Hepatocyte (in vitro differentiated cells): ENCODE measurements at places on chromosomes 5 and 9. TPM values are rescaled to one million over a fixed set of nuclear protein-coding genes. Genes with fewer than 3 reads are reported as not detected.

DNA sequence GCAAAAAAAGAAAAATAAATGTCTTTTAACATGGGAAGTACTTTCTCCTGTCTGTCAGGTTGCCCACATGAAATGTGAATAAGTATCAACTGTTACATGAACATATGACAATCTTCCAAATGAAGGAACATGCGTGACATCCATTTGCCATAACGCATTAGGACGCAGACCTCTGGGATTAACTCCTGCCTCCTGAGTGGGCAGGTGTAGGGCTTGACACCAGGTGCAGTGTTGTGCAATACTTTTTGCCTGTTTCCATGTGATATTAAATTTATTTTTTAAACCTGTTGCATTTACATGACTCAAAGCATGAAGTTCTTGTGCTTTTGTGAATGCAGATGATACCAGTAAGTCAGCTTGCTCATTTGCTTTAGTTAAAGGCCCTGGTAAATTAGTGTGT lies 8.7 kb upstream of the TMEM141 start:
- DNase-seq: no peak

DNA sequence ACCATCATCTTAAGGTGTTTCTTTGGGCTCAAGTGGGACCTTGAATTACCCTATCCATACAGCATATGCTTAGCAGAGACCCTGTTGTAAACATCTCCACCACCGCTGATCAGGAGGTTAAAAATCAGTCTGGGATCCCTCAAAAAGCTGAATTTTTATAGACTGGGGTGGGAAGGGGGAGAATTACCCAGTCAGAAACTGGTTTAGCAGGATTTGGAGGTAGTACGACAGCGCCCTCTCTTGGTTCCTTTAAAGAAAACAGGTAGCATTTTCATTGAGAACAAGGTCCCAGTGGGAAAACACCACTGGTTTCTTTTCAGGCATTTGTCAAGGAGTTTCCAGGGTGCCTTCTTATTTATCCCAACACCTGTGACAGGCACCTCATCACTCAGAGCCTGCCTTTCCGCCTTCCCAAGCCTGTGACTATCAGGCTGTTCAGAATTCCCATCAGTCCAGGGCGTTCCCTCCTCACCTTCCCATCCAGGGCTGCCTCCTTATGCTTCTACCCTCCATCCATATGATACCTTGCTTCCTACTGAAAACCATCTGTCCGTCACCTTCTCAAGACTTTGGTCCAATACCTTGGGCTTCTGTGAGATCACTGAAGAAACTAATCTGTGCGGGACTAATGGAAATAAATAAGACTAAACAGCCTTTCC lies 203.8 kb upstream of the RAI14 start:
- DNase-seq: peak; percentile 38

ZSWIM6 gene
- 12.7 and 13.0 TPM in 2 replicates for total RNA-seq

TLX3 gene
- not detected in 2 replicates for total RNA-seq

DNA sequence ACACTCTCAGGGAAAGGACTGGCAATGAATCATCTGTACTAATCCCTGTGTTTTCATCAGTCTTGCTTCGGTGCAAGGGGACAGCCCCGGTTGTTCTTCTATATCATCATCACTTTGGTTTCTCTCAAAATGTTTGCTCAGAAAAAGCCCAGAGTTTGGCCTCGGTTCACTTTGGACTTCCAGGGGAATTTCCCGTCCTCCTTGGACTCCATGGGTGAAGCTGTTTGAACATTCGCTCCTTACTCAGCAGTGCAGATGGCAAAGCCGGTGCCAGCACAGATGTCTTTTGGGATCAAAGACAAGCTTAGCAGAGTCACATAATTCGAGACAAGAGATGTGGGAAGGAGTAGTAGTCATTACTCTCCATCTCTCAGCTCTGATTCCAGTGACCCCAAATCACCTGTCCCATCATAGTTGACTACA lies 69.8 kb upstream of the TNFSF8 start:
- no peak for DNase-seq

GRCh38 chr9:137077758-137078693 lies 709 bp downstream of the UAP1L1 start:
- DNase-seq: no peak

DNA sequence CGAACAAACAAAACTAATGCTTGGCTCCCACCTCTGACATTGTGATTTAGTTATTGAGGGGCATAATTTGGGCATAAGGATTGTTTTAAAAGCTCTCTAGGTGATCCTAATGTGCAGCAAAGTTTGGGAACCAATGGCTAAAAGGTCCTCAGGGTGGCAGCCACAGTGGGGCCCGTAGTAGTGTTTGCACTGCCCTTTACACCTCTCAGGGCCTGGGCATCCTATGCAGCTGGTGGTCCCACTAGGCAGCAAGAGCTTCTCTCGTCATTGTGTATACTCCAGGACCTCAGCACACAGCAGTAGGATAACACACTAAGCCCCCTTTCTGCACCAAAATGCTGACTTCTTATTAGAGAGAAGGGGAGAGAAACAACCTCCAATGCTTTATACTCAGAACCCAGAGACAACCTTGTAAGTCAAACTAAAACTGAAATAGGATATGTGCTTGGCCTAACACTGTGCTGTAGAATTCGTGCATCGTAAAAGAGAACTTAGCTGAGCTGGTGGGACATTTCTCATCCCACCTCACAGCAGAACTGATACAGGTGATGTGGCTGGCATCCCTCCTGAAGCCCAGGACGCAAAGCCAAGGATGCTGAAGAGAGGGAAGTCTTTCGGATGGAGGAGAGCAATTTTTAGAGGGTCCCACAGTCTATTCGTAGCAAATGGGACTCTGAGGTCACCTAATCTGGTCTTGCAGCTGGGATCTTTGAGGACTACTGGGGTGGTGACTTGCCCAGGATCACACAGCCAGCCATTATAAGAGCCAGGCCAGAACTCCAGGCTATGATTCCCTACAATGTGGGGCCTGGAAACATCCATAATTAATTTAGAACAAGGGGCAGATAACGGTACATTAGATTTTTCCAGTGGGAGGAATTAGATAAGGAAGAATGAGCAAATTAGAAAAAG lies 1.2 kb downstream of the GLRX start:
- DNase-seq: no peak

DNA sequence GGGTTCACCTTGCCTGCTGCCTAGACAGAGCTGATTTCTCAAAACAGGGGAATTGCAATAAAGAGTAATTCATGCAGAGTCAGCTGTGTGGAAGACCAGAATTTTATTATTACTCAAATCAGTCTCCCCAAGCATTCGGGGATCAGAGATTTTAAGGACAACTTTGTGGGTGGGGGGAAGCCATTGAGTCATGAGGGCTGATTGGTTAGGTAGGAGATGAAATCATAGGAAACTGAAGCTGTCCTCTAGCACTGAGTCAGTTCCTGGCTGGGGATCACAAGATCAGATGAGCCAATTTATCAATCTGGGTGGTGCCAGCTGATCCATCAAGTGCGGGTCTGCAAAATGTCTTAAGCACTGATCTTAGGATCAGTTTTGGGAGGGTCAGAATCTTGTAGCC lies 159.1 kb upstream of the MAP1B start:
- DNase-seq: no peak

CDKN2B-AS1 gene
- 0.27 and 1.1 TPM in 2 replicates for total RNA-seq

BSPRY gene
- total RNA-seq: 4.8 and 6.1 TPM in 2 replicates

DNA sequence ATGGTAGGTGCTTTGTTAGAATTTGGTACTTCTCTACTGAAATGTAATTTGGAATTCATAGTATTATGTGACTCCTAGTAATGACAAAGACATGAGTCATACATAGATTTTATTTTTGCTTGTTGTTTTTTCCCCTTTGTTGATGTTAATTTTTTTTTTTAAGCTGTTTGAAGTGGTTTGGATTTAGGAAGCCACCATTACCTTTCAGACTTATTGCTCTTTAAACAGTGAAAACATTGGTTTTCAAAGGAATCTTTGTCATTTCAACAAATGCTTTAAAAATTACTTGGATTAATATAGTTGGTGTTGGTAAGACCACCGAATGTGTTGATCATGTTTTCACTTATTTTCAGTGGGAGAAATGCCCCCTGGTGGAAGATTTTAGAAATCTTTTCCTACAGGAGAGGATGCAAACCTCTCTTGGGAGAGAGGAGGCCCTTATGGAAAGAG lies 170.1 kb upstream of the PITX1 start:
- no peak for DNase-seq

GRCh38 chr9:87528969-87529368 lies 31.3 kb downstream of the DAPK1 start:
- no peak for DNase-seq

GRCh38 chr9:94719878-94720277 lies 6.6 kb upstream of the AOPEP start:
- DNase-seq: no peak

PAEP gene
- total RNA-seq: not detected in 2 replicates

DNA sequence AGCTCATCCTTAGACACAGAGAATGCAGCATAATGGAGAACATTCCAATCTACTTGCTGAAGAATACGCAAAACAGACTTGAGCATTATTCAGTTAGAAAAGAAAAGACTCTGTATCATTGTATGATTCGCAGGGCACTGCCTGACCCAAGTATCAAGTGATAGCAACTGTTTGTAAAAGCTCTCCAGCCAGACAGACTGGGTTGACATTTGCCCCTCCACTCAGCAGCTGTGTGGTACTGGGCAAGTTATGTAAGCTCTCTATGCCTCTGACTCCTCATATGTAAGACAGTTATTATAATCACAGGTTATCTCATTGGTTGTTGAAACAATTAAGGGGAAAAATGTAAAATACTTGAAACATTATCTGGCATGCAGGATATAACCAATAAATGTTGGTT lies 505.0 kb downstream of the ELAVL2 start:
- DNase-seq: no peak

DMRT2 gene
- total RNA-seq: not detected in 2 replicates

DNA sequence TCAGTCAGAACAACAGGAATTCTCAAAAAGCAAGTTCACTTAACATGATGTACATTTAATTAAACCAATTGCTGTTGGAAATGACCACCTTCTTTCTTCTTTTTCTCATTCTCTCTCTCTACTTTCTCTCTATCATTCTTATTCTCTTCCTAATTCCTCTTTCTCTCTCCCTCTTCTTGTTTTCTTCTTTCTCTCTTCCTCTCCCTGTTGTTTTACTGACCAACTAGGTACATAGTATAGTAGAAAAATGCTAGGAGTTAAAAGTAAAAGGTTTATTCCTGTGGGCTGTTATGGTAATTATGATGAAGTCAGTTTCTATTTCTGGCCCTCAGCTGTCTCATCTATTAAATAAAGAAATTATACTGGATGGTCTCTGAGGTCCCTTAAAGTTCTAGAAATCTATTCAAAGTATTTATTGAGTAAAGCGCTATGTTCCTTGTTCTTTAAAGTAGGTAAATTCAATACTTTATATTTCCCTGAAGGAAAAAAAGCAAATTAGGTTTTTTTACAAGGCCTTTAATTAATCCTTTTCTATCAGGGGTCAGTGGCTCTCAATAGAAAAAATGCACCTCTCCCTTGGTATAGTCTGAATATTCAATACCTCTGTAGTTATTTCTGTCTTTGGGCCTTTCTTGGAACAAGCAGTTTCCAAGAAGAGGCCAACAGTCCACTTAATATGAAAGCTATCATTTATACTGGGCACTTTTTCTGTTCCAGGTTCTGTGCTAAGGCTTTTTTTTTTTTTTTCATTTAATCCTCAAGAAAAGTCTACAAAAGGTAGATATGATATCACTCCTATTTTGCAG lies 102.3 kb upstream of the SLC30A5 start:
- no peak for DNase-seq

GRCh38 chr5:157068339-157068738 lies 9.4 kb upstream of the HAVCR1 start:
- no peak for DNase-seq

- DNase-seq: no peak
Observed at GRCh38 chr5:135505973-135506372, 29.8 kb downstream of the NEUROG1 start.

GRCh38 chr5:149671544-149671943 lies 58.6 kb upstream of the PPARGC1B start:
- no peak for DNase-seq

DNA sequence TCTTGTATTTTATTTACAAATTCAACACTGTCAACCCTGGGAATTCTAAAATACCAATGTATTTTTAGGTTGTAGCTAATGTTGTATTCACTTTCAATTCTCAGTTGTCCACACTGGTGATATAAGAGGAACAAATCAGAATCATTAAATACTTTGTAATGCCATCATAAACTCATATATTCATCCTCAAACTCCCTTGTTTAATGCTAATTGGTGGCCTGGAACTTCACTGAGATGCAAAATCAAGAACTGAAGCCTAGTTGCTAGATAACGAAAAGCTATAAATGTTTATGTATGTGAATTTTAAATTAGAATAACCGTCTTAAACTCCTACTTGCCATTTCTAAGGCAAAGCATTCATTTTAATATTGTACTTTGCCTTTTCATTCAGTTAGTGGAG lies 274.7 kb downstream of the RAB3C start:
- DNase-seq: no peak

GRCh38 chr9:14221119-14221518 lies 92.8 kb downstream of the NFIB start:
- DNase-seq: no peak

HEMGN gene
- total RNA-seq: not detected in 2 replicates

PCDHGA7 gene
- 0.04 and 0.10 TPM in 2 replicates for total RNA-seq

PCDHGA12 gene
- 0.70 and 0.96 TPM in 2 replicates for total RNA-seq

DNA sequence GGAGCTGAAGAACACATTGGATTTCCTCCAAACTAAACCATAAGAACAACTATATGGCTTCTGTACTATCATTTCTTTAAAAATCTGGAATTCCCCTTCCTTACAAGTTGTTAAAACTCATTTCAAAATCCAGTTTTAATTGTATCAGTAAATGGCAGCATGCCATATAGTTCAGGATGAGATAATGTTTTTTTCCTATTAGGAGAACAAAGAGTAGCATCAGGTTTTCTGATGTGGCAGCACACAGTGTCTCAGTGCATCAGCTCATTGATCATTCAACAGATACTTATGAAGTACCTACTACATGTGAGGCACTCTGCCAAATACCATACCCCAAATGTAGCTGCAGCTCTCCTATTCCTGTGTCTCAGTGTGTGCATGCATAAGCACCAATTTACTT lies 161.1 kb downstream of the EPB41L4A start:
- DNase-seq: no peak

CERT1 gene
- total RNA-seq: 40.5 and 42.0 TPM in 2 replicates

- DNase-seq: peak; percentile 68
Observed at GRCh38 chr5:157312492-157312891, 46.6 kb downstream of the CYFIP2 start.

- DNase-seq: no peak
Observed at GRCh38 chr9:137632230-137633161, 13.7 kb downstream of the EHMT1 start.

- no peak for DNase-seq
Observed at GRCh38 chr5:124237206-124237695, 509.2 kb downstream of the ZNF608 start.

- no peak for DNase-seq
Observed at GRCh38 chr5:150641006-150641570, 628 bp downstream of the SYNPO start.
